ENCODE measurements at places on chromosomes 3 and 15.

DNA sequence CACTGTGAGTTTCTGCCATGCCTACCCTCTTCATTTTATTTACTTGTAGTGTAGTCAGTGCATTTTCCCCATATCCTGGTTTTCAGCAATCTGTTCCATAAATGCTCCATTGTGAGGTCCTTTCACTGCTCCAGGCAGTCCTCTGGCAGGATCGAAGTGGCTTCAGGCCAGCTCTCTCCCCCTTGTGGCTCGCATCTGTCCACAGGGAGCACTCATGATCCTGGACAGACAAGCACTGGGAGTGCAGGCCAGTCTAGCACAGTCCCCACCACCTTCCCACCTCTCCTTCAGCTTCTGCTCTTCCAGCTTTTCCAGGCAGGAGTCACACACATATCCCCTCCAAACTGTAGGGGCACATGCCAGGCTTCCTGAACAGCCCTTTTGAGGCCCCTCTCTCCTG lies 173.6 kb downstream of the PPM1L start:
- DNase-seq: no peak

- no peak for DNase-seq
Measured at GRCh38 chr3:77179762-77180161, 139.9 kb downstream of the ROBO2 start.

DNA sequence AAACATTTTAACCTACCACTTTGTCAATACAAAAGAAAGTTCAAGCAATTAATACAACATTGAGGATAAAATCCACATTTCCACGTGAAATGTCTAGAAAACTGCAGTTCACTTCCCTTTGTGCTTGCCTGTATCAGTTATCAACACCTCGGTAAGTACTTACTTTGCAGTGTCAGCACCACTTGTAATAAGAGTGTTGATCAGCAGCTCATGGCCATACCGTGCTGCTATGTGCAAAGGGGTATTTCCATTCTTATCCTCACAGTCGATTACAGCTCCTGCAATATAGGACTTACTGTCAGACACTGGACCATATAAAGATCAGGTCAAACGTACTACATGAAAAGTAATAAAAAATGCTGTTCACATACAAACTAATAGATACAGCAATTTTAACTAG lies 84.4 kb downstream of the ANKRD28 start:
- DNase-seq: no peak

GRCh38 chr3:50542177-50543034 lies 25.1 kb downstream of the C3orf18 start:
- peak; percentile 76 for DNase-seq

- DNase-seq: no peak
Measured at GRCh38 chr15:44075535-44075934, 119.5 kb downstream of the FRMD5 start.

DNA sequence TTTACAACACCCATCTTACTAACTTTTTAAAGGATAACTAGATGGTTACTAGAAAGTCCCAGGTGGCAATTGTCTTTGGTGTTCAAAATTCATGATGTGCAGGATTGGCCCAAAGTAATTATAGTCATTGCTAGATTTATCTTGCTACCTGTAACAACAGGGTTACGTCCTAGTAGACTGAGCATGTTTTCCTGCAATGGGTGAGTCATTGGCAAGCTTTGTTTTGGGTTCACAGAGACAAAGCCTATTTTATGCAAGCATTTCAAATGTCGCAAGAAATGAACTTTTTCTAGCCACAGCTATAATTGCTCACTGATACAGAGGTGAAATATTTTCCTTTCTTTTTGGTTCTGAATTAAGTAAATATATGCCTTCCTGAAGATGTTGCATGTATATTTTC lies 267.6 kb downstream of the AGBL1 start:
- no peak for DNase-seq

- no peak for DNase-seq
Measured at GRCh38 chr3:94082391-94082937, 19.6 kb downstream of the NSUN3 start.

GRCh38 chr15:75508840-75509532 lies 57.5 kb upstream of the SIN3A start:
- DNase-seq: no peak

DNA sequence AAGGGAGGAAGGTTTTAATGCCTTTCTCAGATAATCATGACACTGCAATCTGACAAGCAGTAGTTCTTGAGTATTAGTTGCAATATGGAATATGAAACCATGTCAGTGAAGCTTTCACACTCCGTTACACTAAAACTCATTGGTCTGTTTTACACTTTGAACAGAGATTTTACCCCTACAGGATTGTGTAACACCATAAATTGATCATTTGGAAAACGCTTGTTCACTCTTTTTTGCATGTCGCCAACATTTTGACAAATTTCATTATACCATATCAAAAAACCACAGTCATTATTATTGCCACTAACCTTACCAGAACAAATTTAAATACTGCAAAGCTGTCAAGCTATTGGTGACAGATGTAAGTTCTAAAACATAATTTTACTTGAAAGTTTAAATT lies 404.8 kb upstream of the THBS1 start:
- no peak for DNase-seq

DNA sequence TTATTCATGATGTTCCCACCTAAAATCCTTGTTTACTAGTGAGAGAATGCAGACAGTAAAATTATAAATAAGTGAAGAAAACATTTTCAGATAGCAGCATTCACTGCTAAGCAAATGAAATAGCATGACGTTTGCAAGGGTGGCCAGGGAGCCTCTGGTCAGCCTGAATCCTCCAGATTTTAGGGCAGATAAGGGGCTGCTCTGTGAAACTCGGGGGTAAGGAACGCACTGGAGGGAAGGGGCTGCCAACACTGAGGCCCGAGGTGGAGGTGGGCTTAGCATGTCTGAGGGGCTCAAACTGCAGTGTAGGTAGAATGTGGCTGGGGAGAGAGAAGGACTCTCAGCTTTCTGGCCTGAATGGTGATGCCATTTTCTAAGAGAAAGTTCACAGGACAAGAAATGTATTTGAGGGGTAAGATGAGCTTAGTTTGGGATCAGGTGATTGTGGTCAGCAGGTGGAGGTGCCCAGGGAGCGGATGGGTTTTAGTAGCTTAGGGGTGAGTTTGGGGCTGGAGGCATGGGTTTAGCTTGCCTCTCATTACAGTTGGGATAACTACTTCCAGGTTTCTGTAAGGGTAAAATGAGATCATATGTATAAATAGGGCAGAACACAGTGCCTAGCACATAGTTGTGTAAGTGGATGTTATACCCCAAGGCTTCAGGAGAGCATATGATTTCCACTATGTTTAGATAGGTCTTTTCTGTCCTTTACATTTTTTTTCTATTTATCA lies 20.5 kb downstream of the GPR171 start:
- DNase-seq: no peak

DNA sequence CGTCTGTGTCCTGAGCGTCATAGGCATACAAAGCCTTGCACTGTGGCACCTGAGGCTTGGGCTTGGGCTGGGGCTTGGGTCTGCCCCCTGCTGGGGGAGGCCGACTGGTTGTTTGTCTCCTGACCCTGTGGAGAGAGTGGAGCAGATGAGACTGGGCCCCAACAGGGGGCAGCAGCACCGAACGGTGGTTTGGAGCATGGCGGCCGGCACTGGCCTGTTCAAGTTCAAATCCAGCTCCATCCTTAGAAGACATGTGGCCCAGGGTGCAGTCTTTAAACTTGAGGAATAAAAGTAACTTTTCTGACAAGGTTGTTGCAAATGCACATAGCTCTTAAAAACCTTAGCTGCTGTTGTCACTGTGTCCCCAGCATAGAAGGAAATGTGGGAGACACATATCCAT lies 33.3 kb downstream of the CCNB2 start:
- peak; percentile 70 for DNase-seq

GRCh38 chr3:28860307-28860706 lies 420.6 kb upstream of the RBMS3 start:
- DNase-seq: no peak

- no peak for DNase-seq
Measured at GRCh38 chr3:21599890-21600289, 151.1 kb downstream of the ZNF385D start.

GRCh38 chr3:46926039-46926438 lies 48.5 kb downstream of the PTH1R start:
- DNase-seq: no peak

DNA sequence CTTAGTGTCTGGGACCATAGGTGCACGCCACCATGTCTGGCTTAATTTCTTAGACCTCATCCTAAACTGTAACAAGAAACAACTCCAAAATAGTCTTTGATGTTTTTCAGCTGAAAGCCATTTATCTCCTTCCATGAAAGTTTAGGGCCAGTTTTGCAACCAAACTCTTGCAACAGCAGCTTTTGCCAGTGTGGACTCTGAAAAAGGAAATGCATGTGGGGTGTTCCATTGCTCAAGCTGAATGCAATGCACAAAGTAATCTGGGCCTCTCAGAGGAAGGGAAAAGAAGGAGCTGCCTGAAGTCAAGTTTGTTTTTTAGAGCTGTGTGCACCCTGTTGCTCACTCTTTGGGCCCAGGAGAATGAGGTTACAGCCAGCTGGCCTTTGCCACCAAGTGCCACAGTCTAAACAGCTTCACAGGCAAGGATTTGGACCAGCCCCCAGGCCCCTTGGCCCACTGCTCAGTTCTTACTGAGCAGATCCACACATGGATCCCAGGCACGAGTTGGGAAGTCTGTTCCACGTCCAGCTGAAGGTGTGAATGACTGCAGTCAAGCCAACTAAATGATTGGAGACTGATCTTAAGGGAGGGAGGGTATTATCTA lies 212.3 kb upstream of the LRRFIP2 start:
- no peak for DNase-seq

DNA sequence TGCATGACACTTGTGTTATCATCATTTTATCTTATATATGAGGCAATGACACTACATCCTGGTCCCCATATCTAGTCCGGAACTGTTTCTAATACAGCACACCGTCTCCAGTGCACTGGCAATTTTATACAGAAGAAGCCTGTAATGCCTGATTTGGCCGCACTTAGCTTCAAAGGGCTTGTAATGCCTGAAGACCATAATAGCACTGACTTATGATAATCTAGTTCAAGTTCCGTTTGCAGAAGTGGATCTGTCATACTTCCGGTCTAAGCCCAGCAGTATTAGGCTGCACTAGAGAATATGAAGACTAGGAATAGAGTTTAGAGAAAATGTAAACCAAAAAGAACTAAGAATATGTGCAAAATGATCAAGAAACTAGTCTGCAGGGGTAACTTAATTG lies 1.3 kb downstream of the BNIP2 start:
- no peak for DNase-seq

- no peak for DNase-seq
Measured at GRCh38 chr3:44060164-44060563, 181.5 kb upstream of the TOPAZ1 start.

DNA sequence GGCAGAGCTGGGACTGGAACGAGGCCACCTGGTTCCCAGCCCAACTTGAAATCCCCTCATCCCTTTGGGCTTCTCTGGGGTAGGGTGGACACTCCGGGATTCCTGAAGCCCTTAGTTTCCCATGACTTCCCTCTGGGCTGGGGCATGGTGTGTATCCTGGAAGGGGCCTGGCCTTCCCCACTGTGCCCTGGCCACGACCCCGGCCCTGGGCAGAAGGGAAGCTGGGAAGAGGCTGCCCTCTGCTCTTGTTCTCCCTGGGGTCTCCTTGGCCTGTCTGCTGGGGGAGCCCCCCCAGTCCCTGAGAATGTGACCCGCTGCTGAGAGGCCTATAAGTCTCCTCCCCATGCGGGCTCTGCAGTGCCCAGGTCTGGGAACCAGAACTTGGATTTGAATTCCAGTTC lies 104.9 kb downstream of the LINGO1 start:
- no peak for DNase-seq

DNA sequence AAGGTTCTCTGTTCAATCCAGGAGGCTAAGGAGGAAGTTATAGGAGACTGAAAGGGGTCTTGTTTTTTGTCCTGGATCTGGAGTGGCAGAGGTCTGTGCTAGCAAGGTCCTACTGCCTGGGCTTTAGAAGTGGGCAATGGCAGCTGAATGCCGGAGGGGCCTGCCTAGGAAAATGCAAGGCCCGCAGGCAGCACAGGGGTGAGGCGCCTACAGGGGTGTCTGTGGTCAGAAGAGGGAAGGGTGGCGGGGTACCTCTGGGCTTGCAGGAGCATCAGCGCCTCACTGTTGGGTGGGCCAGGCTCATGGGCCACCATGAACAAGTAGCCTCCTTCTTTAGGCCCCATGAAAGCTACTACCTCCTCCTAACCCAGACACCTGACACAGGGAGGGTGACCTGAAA lies 175.4 kb downstream of the PEX5L start:
- no peak for DNase-seq

GRCh38 chr15:32908135-32908801 lies 190.5 kb downstream of the GREM1 start:
- peak; percentile 29 for DNase-seq

DNA sequence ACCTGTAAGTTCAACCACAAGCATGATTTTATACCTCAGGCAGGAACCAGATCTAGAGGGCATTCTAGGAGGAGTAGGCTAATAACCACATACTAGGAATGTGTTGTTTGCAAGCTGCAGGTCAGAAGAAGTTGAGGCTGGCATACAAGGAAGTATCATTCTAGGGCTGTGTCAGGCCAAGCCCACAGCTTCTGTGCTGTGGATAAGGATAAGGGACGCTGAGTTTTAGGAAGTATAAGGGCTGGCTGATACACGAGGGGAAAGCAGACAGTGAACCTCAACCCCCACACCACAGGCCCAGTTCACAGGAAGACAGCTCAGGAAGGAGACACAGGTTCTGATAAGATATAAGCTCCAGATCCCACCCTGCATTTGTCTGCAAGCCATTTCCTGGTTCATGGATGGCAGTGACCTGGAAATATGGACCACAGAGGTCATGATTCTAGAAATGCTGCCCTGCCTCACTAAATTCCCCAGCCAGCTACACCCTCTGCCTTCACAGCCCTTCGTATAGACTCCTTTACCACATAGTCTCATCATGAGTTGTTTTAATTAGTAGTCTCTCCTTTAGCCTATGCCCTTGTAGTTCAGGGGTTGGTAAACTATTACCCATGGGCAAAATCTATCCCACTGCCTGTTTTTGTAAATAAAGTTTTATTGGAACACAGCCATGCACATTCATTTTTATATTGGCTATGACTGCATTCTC lies 260.7 kb downstream of the OPA1 start:
- no peak for DNase-seq

DNA sequence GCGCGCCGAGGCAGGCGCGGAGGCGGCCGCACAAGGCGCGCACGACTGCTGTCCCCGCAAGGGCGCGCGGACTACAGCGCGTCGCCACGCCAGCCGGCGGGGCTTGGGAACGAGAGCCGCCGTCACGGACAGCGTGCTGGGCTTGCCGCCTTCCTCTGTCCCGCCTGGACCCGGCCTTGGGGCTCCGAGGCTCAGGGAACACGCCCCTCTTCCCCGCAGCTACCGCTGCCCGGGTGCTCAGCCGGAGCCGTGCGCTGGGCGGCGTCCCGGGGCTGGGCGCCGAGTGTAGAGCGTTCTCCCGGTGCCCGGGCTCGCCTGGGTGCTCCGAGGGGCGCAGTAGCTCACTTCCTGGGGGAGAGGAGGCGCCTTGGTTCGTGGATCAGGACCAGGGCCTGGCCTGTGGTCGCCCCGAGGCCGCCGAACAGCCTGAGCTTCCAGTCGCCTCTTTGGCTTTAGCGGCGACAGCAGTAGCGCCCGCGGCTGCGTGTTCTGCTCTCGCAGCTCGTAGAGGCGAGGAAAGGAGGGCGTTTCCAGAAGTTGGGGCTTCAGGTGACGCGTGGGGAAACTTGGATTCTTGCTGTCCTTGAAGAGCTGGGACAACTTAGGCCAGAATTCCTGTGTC lies 226.7 kb upstream of the C2CD4B start:
- peak; percentile 30 for DNase-seq
